ENCODE measurements at places on chromosomes 1 and 21.

DNA sequence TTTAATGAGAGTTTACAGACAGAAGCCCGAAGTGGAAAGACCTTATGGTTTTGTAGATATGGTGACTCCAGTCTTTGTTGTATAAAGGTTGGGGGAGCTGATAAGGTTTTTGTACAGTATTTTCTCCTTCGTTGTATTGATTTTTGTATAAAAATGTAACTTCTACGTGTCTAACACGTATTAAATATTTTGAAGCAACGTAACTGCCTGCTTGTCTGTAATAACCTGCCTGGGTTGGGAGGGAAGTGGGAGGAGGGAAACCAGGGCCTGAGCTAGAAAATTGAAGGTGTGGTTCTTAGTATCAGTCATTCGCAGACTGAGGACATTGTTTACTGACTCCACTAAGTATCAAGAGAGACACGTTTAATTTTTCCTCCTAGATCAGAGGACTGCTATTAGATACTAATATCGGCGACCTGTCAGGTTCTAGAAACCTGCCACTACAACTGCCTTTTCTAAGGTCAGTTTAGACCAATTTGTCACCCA, 2.2 kb downstream of the IER5 start:
- DNase-seq: no peak

GRCh38 chr1:40927781-40928180, 51.7 kb upstream of the CTPS1 start:
- DNase-seq: no peak

DNA sequence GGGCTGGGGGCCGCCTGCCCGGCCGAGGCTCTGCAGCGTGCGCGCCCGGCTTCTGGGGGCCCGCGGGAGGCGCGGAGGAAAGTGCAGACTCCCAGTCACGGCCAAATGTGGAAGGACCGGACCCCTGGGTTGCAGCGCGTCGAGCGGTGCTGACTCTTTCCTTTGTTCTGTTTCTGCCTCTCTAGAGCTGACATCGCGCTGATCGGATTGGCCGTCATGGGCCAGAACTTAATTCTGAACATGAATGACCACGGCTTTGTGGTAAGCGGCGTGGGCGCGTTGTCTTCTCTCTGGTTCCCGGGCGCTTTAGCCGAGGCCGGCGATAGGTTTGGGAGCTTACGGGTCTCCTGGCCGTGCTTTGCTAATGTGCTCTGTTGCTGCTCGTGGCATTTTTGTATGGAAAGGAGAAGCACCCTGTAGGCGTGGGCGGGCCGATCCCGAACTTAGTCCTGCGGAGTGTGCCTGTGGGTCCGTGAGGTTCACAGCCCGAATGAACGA, 629 bp downstream of the PGD start:
- DNase-seq: no peak

DNA sequence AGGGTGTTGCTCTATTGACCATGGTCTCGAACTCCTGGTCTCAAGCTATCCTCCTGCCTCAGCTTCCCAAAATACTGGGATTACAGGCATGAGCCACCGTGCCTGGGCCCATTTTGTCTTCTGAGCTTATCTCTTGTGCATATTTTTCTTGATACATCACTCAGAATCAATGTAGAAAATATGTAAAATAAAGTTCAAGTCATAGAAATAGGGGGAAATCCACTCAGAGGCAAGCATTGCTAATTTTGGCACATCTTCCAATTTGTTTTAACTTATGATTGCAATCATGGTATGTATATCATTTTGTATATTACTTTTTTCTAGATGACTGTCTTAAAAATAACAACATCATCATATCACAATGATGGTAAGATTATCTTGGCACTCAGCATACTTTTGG, 21.6 kb downstream of the RIT1 start:
- DNase-seq: no peak

DNA sequence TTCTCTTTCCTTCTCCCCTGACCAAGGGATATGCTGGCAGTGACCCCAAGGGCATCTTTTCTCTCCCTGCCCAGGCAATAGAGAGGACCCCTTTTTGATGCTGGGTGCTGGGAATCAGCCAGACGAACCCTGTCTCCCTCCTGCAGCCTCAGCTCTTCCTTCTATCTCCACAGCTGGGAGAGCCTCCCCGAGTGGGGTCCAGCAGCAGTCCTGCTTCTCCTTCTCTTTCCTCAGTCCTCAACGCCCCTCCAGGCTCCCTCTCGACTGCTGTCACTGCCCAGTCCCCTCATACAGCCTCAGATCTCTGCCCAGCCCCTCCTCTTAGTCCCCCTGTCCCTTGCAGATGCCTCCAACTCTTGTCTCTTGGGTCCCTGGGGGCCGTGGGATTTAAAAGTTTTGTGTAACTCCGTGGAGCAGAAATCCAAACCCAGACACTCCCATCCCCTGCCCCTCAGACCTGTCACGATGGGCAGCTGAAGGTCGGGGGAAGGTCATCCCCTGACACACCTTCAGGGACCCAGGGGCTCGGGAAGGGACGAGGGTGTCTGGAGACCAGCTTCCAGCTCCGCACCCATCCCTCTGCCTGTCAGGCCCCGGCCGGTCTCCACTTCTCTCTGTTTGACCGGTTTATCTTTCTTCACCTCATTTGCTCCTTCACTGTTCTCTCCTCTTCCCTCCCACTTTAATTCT, 5.8 kb upstream of the ETV3L start:
- no peak for DNase-seq

- DNase-seq: no peak
These were observed 30.5 kb upstream of the POFUT2 start for GRCh38 chr21:45318146-45318555.

GRCh38 chr1:39675220-39675619, 3.3 kb upstream of the NT5C1A start:
- no peak for DNase-seq

DNA sequence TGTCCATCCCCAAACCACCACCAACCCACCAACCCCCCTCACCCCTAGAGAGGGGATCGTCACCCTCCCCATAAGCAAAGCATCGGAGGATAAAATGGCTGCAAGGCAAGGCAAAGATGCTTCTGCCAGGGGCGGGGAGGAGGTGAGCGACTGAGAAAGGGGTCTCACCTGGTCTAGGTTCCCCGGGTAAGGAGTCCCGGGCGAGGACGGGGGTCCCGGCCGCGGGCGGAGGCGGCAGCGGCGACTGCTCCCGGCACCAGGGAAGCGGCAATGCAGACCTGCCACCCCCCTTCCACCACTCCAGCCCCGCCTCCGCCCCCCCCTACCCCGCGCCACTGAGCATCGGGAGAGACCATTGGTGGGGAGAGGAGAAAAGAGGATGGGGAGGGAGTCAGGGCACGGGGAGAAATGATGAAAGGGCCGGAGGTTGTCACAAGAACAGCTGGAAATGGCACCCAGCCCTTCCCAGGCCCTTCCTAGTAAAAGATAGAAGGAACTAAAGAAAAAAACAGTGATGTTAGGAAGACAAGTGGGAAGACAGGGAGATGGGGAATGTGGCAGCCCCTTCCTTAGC, at the start of gene SV2A:
Gene SV2A, minus strand, starts transcription at position 274 of the 574 bp plus-strand sequence. CDS start 4,004 bp downstream, outside the sequence.
- no peak for DNase-seq

DNA sequence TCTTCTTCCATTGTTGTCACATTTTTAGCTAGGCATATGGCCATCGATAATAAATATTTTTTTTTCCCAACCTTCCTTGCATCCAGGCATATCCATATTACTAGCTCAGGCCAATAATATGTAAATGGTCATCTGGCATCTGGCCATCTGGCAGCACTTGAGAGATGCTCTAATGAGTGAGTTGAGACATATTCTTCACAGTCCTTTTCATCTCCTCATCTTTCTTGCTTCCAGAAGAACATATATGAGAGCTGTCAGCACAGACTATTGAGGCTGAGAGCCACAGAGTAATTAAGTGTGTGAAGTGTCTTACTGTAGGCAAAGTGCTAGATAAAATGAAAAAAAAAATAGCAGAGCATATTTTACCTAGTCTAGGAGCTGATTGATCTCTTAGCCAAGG, 628.4 kb upstream of the TMPRSS15 start:
- no peak for DNase-seq

DNA sequence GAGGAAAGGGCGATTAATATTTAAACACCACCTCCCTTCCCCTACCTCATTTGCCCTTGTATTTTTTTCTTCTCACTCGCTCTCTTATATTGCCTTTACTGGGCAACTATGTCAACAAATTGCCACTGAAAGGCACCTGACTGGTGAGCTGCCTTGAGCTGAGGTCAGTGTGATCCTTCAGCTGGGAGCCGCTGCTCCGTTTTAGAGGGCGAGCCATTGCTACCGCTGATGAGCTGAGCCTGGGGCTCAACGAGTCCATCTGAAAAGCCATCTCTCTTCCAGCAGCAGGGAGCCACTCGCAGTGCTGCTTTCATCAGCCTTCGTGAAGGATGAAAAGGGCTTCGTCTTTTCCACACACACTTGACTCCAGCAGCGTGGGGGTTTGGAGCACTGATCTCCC, 108.0 kb upstream of the KIF26B start:
- DNase-seq: no peak

DNA sequence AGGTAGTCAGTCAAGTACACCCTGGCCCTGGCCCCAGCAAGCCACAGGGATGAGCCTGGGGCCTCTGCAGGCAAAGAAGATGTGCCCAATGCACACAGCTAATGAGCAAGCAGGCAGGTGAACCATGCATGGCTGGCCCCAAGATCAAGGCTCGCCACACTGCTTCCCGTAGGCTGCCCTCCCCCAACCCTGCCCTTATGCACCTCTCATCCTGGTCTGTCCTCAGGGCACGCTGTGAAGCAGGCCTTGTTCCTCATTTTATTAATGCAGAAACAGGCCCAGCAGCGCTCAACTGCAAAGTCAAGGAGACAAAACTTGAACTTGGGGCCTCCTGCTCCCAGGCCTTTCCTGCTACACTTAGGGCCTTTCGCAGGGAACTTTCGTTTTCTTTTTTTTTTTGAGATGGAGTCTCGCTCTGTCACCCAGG, 35.6 kb upstream of the ID3 start:
- no peak for DNase-seq

DNA sequence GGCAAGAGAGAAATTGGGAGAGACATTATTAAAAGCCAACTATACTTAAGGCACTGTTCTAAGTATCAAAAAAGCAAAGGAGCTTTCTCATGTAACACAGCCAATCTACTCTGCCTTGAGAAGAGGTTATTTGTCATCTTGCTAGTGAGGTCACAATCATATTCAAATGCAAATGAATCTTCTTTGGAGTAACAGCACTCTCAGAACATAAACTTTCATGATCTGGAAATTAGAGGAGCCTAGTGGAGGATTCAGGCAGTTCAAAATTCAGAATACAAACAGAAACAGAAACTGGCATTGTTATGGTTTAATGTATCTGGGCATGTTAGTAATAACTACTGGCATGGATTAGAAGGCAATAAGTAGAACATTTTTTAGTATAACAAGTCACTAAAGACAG, 57.4 kb downstream of the ARID4B start:
- no peak for DNase-seq

- DNase-seq: no peak
These were observed 597.7 kb upstream of the ZP4 start for GRCh38 chr1:238488401-238488800.

DNA sequence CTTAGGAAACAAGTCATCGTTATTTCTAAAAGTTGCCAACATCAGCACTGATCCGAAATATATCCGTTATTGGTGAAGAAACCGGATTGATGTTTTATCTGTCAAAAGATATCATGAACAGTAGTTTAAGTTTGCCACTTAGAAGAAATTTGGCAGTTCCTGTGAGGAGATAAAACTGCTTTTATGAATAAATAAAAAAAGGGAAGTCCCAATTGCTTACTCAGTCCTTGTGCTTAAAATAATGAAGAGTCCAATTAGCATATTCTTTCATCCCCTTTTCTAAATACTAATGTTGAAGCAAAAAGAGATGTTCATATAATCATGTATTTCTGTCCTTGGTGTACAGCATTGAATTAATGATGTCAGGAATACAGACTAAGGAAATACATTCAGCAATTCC, 164.6 kb downstream of the NCAM2 start:
- no peak for DNase-seq

DNA sequence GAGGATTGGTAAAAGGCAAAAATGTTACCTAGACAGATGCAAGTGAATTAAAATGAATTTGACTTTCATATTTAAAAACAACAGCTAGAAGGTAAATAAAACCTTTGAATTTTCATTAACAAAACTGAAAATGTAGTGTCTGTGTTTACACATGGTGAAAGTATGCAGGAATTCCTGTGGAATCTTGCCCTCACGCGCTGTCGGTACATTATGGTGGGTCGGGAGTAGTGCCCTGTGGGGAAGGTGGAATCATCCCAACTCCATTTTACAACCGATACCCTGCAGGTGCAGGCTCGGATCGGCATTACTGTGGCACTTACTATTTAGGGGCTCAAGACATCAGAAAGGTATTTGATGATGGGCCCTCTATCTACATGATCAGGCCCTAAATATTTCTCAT, 197.2 kb upstream of the MAP1LC3C start:
- no peak for DNase-seq

- DNase-seq: no peak
These were observed 3.4 kb upstream of the RGS16 start for GRCh38 chr1:182607566-182607965.

DNA sequence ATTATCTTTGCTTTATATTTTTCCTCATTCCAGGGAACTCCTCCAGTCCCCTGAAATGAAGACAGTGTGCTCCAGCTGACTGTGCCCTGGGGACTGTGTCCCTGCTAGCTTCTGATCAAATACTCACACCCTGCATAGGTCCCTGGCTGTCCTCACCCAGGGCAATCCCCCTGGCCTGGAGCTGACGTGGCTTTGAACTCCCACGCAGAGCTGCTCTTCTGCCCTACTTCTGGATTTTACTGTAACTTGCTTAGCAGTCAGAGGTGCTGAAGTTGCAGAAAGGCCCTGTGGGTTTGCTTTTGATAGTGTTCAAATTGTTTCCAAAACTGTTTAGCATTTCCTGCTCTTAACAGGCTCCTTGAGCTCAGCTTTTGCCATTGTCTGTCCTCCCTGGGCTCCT, 186.5 kb downstream of the FASLG start:
- DNase-seq: no peak

- DNase-seq: no peak
These were observed 54.9 kb upstream of the LAMC2 start for GRCh38 chr1:183131166-183131565.

DNA sequence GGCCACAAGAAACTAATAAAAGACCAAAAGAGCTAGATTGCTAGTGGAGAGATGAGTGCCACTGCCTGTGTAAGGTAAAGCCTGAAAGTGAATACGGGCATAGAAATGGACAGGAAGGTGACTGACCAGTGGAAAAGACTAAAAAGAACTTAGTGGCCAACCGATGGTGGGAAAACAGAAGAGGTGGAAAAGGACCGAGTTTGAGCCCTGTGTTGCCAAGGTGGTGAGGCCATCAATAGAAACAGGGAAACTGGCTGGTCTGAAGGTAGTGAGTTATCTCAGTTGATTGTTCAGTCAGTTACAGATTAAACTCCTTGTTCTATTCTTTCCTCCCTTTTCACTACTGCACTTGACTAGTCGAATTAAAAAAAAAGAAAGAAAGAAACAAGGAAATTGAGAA, 2.5 kb downstream of the WDR77 start:
- DNase-seq: no peak

GRCh38 chr1:55338448-55338820, 123.3 kb upstream of the USP24 start:
- DNase-seq: no peak

- DNase-seq: no peak
These were observed 182.0 kb upstream of the SGIP1 start for GRCh38 chr1:66351913-66352312.
